Dermis lymphatic vessel endothelial cell (primary cell): ENCODE measurements at places on chromosomes 2 and 18. TPM values are rescaled to one million over a fixed set of nuclear protein-coding genes. Genes with fewer than 3 reads are reported as not detected.

Gene ASB18
- total RNA-seq, result not detected in 2 replicates

Gene FRZB
- total RNA-seq, result 0.43 TPM in 2 replicates

Gene FOSL2
- total RNA-seq, result 15.6 and 38.5 TPM in 2 replicates

Gene CYP26B1
- total RNA-seq, result under 0.01 TPM in 1 of 2 replicates, not detected in the other

Gene FTCDNL1
- 0.11 and 0.26 TPM in 2 replicates for total RNA-seq

Gene TMEM247
- total RNA-seq, result not detected in 2 replicates

Gene ANKRD53
- 0.26 and 0.33 TPM in 2 replicates for total RNA-seq

Gene GFPT1
- total RNA-seq, result 21.1 and 24.6 TPM in 2 replicates

Gene FAM117B
- total RNA-seq, result 1.5 and 3.0 TPM in 2 replicates

Gene MERTK
- total RNA-seq, result 13.4 and 20.5 TPM in 2 replicates

Gene UPP2
- not detected in 2 replicates for total RNA-seq

Gene VAMP5
- total RNA-seq, result 89.0 and 119 TPM in 2 replicates

Gene ARHGAP28
- total RNA-seq, result 0.87 and 1.1 TPM in 2 replicates

Gene LIPT1
- 4.2 and 7.5 TPM in 2 replicates for total RNA-seq

Gene CFC1
- total RNA-seq, result not detected in 2 replicates

Gene LRRTM4
- not detected in 2 replicates for total RNA-seq

Gene GNLY
- not detected in 2 replicates for total RNA-seq

Gene LRP2
- under 0.01 TPM in 2 replicates for total RNA-seq

Gene COL4A3
- total RNA-seq, result 0.11 TPM in 1 of 2 replicates, not detected in the other

Gene EIF2AK2
- 19.3 and 22.8 TPM in 2 replicates for total RNA-seq

Gene SNRNP27
- total RNA-seq, result 22.2 and 24.2 TPM in 2 replicates
